Myocyte (in vitro differentiated cells): ENCODE measurements at places on chromosomes 1 and 21. TPM values are rescaled to one million over a fixed set of nuclear protein-coding genes. Genes with fewer than 3 reads are reported as not detected.

The IFNAR1 gene
- 13.6 and 16.2 TPM in 2 replicates for total RNA-seq

The TAL1 gene
- not detected in 2 replicates for total RNA-seq

The KRTAP21-2 gene
- not detected in 2 replicates for total RNA-seq

The PNRC2 gene
- total RNA-seq, result 64.8 and 73.8 TPM in 2 replicates

The MFAP2 gene
- 1.3 and 1.7 TPM in 2 replicates for total RNA-seq

The CELA3B gene
- not detected in 2 replicates for total RNA-seq

The BNIPL gene
- 1.4 and 1.8 TPM in 2 replicates for total RNA-seq

The IL20 gene
- not detected in 2 replicates for total RNA-seq

DNA sequence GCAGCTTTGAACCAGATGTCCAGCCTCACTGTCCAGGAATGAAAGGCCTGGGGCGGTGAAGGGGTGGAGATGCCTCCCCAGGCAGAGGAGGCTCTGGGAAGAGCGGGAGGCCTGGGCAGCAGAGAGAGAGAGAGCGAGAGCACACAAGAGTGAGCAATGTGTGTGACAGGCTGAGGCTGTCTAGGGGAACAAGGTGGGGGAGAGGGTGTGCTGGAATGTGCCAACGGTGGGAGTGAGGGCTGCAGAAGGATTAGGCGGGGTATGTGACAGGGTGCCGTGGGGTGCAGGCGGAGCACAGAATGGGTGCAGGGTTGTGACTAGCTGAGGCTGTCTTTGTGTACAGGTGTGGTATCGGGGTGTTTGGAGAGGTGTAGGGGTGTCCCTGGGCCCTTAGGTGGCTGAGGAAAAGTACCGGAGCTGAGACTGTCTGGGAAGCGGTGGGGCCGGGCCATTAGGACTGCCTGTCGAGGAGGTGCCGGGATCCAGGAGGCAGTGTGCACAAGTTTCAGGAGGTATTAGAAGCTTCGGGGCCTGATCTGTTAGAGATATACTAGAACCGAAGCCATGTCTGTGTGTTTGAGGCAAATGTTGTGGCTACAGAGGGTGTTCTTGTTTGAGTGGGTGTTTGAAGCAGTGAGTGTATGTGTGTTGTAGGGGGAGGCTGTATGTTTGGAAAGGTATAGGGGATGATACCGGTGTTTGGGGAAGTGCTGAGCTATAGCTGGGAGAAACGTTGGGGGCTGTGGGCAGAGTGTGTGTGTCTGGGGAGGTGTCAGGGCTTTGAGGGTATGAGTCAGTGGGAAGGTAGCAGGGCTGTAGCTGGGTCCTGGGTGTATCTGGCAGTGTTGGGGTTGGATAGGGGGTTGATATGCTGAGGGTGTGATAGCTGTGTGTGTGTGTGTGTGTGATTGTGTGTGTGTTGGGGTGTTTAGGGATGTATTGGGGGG is 9.1 kb downstream of the AHDC1 start:
- DNase-seq, result peak; percentile 44

GRCh38 chr1:54391450-54392209 is 14.6 kb downstream of the SSBP3 start:
- DNase-seq, result no peak

GRCh38 chr1:182149411-182149965 is 88.0 kb upstream of the ZNF648 start:
- DNase-seq, result peak; percentile 45

- DNase-seq, result peak; percentile 43
Observed at GRCh38 chr1:36199934-36200741, 24.1 kb upstream of the THRAP3 start.

DNA sequence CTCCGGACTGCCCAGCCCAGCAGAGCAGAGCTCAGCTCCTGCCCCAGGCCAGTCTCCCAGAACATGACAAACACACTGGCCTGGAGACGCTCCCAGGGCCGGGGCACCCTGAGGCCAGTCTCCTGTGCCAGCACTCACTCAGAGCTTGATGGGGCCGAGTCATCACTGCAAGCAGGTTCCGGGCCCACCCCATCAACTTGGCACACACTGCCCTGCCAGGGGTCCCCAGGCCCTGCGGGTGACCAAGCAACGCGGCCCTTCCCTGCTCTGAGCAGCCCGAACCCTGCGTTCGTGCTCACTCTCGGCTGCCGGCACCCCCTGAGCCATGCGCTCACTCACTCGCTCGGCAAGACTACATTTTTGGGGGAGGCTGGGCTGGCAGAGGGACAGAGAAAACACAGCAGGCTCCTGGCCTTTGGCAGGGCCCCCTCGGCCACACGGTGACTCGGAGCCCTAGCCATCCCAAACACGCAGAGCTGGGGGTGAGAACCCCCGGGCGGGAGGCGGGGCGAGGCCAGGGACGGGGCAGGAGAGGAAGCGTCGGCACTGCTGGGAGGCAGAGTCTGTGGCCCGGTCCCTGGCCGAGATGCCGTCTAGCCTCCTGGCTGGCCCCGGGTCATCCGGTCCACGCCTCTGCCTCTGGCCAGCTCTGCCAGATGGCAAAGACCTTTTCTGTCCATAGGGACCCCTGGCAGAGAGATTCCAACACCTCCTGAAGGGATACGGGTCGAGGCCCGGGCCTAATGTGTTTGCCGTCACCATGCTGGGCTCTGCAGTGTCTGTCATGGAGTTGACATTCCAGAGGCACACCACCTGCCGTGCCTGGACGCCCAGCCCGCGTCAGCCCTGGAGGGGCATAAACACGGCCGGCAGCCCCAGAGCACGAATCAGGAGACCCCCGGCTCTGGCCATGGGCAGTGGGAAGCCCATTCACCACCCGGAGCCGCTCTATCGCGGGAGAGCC is 68.0 kb downstream of the MEGF6 start:
- peak; percentile 87 for DNase-seq

GRCh38 chr1:155976062-155976912 is 2.1 kb downstream of the ARHGEF2 start:
- DNase-seq, result peak; percentile 92

DNA sequence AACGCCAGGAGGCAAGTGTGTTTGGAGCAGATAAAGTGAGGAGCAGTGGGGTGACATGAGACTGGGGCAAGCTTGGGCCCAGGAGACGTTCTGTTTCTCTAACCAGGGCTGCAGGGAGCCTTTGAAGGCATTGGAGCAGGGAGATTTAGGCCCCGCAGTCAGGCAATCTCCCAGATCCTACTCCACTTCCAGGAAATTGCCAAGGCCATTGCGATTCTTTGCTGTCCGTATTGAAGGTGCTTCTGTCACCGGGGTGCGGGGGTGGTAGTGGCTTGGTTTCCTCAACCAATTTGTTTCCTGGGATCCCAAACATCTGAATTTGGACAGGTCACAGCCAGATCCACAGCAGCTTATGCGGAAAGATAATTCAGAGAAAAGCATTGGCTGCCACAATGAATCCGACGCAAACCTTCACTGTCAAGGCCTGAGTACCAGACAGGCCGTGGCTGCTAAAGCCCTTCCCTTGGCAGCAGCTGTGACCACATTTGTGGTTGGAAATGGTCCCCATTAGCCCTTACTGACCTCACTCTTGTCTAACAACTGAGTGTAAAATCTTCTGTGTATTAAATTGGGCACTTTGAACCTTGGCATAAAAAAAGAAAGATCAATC is 385.6 kb downstream of the PTPRU start:
- peak; percentile 87 for DNase-seq

GRCh38 chr1:234369784-234370183 is 3.5 kb upstream of the COA6 start:
- DNase-seq, result no peak

DNA sequence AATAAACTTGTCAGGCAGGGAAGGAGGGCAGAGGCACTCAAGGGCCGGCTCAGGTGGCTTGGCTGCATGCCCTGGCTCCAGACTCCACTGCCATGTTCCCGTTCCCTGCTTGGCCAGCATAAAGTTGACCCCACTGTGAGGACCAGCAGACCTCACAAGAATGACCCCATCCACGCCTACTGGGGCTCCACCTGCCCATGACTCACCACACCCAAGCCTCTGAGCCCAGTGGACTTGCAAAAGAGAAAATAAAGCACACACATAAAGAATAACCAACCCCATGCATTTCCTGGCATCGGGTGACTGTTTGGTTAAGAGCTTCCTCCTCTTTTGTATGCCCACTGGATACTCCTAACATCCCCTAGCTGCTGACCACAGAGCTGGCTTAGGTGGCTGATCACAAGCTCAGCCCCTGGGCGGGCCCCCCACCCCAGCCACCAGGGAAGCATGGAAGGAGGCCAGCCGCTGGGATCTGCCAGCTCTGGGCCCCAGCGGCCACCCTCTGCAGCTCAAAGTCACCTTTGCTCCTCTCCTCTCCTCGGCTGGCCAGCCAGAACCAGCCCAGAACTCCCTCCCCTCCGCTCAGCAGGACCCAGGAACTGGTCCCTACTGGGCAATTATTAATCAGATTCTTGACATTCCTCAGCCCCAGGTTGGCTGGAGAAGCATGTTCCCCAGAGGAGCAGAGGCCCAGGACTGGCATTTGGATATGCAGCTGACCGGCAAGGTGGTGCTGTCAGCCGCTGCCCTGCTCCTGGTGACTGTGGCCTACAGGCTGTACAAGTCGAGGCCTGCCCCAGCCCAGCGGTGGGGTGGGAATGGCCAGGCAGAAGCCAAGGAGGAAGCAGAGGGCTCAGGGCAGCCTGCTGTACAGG is at the start of gene KLHDC7A:
Gene KLHDC7A (plus strand): TSS at position 616 of the 875 bp plus-strand sequence. CDS start 52 bp downstream, at position 668.
- DNase-seq, result no peak
